Breast epithelium (tissue), 4 donors: ENCODE measurements at places on chromosomes 12 and 14. TPM values are rescaled to one million over a fixed set of nuclear protein-coding genes. Genes with fewer than 3 reads are reported as not detected.
A peak's percentile ranks its signal among the peaks of the same experiment; 100 is the strongest.

GRCh38 chr14:92615451-92615850 is 101.9 kb downstream of the RIN3 start:
- no peaks in the 10 kb centered on the region for H3K4me1 ChIP-seq
- H3K27ac ChIP-seq = no peak overlapping the region
- no peaks in the 10 kb centered on the region for H3K27me3 ChIP-seq
- no peaks in the 10 kb centered on the region for H3K36me3 ChIP-seq

DNA sequence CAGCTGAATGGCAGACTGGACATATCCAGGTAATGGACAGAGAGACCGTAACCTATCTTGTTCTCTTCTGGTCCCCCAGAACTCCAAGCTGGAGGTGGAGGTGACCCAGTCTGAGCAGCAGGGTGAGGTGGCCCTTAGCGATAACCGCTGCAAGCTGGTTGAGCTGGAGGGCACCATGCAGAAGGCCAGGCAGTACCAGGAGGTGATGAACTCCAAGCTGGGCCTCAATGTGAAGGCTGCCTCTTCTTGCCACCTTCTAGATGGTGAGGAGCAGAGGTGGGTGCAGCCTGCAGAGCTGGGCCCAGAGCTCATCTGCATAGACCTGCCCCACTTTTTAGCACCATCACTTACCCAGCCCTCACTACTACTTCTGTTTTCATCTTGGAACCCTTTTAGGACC is 7.2 kb upstream of the KRT86 start:
- no peak for DNase-seq
- H3K4me1 ChIP-seq = no peaks in the 10 kb centered on the region
- H3K27ac ChIP-seq = peak overlapping the region; percentile 33
- H3K27me3 ChIP-seq = no peaks in the 10 kb centered on the region
- H3K4me3 ChIP-seq = no peak overlapping the region
- H3K36me3 ChIP-seq = no peaks in the 10 kb centered on the region

DNA sequence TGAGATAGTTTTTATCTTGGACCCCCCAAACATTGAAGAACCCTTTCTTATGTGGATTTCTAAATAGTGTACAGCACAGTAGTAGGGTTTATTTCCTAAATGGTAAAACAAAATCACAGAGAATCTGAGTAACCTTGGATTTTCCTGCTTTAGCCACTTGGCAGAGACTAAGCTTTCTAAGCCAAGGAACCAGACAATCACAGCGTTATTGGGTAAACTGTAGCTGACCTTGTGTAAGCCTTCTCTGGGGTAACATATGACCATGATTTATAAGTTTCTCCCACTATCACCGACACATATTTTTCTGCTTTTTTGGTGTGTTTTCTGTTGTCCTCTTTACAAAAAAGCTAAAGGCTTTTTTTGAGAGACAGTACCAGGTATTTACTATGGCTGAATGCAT is 136.3 kb upstream of the PZP start:
- H3K27me3 ChIP-seq = no peaks in the 10 kb centered on the region
- no peaks in the 10 kb centered on the region for H3K36me3 ChIP-seq
- H3K4me3 ChIP-seq = no peak overlapping the region
- H3K27ac ChIP-seq = no peak overlapping the region
- DNase-seq = no peak
- no peaks in the 10 kb centered on the region for H3K4me1 ChIP-seq

- DNase-seq = no peak
- H3K4me3 ChIP-seq = no peak overlapping the region
- H3K27ac ChIP-seq = no peak overlapping the region
- H3K27me3 ChIP-seq = no peaks in the 10 kb centered on the region
- no peaks in the 10 kb centered on the region for H3K4me1 ChIP-seq
- no peaks in the 10 kb centered on the region for H3K36me3 ChIP-seq
Observed at GRCh38 chr12:25186038-25186787, 8.7 kb downstream of the DNAI7 start.

DNA sequence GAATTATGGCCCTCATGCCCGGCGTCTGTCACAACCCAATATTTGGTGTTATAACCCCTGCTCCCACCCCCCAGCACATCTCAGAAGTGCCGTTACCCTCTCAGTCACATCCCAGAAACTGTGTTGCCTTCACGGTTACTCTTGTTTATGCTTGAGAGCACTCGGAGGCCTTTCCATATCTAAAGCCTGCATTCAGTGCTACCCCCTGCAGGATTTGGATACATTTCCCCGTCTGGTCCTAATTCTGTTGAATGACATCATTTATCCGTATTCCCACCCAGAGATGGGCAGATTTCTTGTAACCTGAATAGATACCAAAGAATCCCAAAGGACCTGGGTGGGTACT is 19.1 kb upstream of the FOS start:
- no peak for DNase-seq
- H3K4me3 ChIP-seq = peak overlapping the region; percentile 46
- peaks cover 8% of the 10 kb centered on the region for H3K4me1 ChIP-seq
- peak overlapping the region; percentile 99 for H3K27ac ChIP-seq
- H3K27me3 ChIP-seq = no peaks in the 10 kb centered on the region

- no peak overlapping the region for H3K27ac ChIP-seq
- no peaks in the 10 kb centered on the region for H3K4me1 ChIP-seq
- no peak overlapping the region for H3K4me3 ChIP-seq
- H3K27me3 ChIP-seq = no peaks in the 10 kb centered on the region
- DNase-seq = no peak
Observed at GRCh38 chr12:116613256-116613655, 54.1 kb downstream of the MAP1LC3B2 start.

GRCh38 chr12:39912211-39912980 is 193.5 kb downstream of the SLC2A13 start:
- H3K4me1 ChIP-seq = no peaks in the 10 kb centered on the region
- H3K27ac ChIP-seq = peak overlapping the region; percentile 72
- H3K4me3 ChIP-seq = no peak overlapping the region

DNA sequence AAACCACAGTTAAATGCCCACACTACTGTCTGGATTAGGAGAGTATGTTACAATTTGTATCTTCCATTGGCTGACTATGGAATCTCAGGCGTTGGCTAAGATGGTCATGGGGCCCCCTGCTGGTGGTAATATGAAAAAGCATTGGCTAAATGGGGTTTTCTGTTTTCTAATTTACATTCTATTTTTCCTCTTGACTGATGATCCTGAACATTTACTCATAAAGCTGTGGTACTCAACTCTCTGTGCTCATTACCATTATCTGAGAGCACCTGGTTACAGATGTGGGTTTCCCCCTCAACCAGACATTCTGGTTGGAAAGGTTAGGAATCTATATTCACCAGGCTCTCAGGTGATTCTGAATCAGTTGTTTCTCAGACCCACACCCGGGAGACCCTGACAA is 64.8 kb downstream of the WSCD2 start:
- no peak for DNase-seq
- H3K27ac ChIP-seq = no peak overlapping the region
- no peaks in the 10 kb centered on the region for H3K36me3 ChIP-seq
- no peak overlapping the region for H3K4me3 ChIP-seq

GRCh38 chr12:115147916-115148315 is 463.9 kb upstream of the TBX3 start:
- no peak for DNase-seq
- H3K4me3 ChIP-seq = no peak overlapping the region
- H3K27ac ChIP-seq = no peak overlapping the region
- no peaks in the 10 kb centered on the region for H3K4me1 ChIP-seq
- H3K27me3 ChIP-seq = no peaks in the 10 kb centered on the region

- H3K4me3 ChIP-seq = no peak overlapping the region
- H3K36me3 ChIP-seq = no peaks in the 10 kb centered on the region
- H3K27me3 ChIP-seq = no peaks in the 10 kb centered on the region
- H3K4me1 ChIP-seq = no peaks in the 10 kb centered on the region
- DNase-seq = no peak
Observed at GRCh38 chr12:115920395-115921183, 356.9 kb downstream of the MED13L start.

DNA sequence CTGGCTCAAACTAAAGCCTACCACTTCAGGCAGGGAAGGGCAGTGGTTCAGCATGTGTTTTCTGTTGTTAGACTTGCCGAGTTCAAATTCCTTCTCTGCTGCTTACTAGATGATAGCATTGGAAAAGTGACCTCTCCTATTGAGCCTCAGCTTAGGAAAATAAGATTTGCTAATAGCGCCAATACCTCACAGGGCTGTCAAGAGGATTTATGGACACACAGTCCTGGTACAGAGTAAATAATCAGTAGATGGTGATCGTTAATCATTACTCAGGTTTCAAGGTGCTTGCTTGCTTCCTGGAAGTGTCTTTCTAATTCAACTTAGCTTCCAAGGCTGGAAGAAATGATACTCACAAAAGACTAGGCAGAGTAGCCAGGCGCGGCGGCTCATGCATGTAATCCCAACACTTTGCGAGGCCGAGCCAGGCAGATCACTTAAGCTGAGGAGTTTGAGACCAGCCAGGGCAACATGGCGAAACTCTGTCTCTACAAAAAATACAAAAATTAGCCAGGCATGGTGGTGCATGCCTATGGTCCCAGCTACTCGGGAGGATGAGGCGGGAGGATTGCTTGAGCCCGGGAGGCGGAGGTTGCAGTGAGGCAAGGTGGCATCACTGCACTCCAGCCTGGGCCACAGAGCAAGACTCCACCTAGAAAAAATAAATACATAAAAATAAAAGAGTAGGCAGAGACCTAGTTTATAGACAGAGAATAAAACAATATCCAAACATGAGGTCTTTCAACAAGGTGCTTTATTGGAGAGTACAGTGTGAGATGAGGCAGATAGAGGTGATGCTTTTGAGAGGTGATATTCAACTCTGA is 6.0 kb downstream of the PLA2G1B start:
- H3K4me1 ChIP-seq = no peaks in the 10 kb centered on the region
- H3K4me3 ChIP-seq = no peak overlapping the region
- H3K36me3 ChIP-seq = no peaks in the 10 kb centered on the region
- no peaks in the 10 kb centered on the region for H3K27me3 ChIP-seq
- H3K27ac ChIP-seq = no peak overlapping the region

DNA sequence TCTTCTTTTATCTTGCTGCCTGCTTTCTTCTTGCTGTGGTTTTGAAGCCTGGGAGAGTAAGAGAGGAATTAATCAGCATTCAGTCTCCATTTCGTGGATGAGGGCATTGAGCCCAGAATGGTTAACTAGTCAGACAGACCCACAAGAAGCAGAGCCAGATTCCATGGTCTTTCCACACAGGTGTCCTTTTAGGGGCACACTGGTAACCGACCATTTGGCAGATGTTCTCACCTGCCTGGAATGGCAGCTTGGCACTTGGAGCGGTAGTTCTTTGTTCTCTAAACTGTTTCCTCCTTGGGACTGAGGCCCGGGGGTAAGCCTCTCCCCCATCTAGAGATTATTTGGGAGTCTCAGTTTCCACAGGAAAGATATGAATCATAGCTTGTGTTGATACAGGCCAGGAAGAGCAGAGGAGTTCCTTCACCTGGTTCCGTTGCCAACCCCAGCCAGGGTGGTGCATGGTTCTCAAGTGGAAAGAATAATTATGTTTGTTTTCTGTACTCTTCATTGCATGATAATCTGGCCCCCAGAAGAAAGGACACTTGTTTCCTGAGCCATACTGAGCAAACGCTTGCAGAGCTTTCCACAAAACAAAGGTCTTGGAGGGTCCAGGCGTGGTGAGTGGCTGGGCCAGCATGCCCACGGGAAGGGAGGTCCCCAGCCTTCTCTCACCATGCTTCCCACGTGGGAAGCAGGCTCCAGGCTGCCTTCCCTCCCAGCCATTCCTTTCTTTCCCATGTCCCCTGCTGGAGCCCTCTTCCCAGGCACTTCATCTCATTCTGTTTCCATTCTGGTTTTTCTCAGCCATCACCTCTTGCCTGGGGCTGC is 2.0 kb upstream of the KRT75 start:
- H3K36me3 ChIP-seq = no peaks in the 10 kb centered on the region
- DNase-seq = no peak
- no peaks in the 10 kb centered on the region for H3K4me1 ChIP-seq

DNA sequence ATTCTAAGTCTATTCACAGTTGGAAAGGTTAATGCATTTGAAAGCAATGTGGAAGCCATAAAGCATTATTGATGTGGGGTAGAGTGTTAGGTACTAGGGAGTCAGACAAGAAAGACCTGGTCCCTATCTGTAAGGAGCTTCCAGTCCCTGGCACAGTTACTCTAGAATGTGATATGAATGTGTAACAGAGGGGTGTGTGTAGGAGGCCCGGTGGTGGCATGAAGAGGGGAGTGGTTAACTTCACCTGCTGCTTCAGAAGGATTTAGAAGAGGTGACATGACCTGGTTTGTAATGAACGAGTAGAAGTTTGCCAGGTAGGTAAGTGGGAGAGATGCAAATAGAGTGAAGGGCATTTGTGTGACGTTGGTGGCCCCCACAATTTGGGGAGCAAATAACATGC is 15.1 kb upstream of the GALNT6 start:
- H3K27me3 ChIP-seq = no peaks in the 10 kb centered on the region
- DNase-seq = no peak
- no peaks in the 10 kb centered on the region for H3K36me3 ChIP-seq
- no peak overlapping the region for H3K4me3 ChIP-seq

ZNF605 gene
- 8.3 TPM for total RNA-seq

PLBD1 gene
- 12.1 TPM for total RNA-seq

SMOC1 gene
- 32.6 TPM for total RNA-seq

FKBP11 gene
- 15.7 TPM for total RNA-seq

ESR2 gene
- total RNA-seq = 1.5 TPM

ATP6V1D gene
- total RNA-seq = 75.2 TPM

COQ6 gene
- total RNA-seq = 37.9 TPM

MSRB3 gene
- 59.8 TPM for total RNA-seq
